ENCODE measurements at places on chromosomes 16 and 17. TPM values are rescaled to one million over a fixed set of nuclear protein-coding genes. Genes with fewer than 3 reads are reported as not detected.

Gene ZACN
- total RNA-seq: 2.2 TPM

Gene SRCIN1
- total RNA-seq: 0.54 TPM

Gene CCL7
- not detected for total RNA-seq

Gene TERF2IP
- total RNA-seq: 115 TPM

Gene SLC4A1
- 0.78 TPM for total RNA-seq

Gene EVPLL
- total RNA-seq: not detected

Gene SBK1
- total RNA-seq: 4.6 TPM

Gene TPSB2
- total RNA-seq: 11.9 TPM

Gene KRTAP3-1
- total RNA-seq: not detected

Gene SPNS2
- total RNA-seq: 7.9 TPM

Gene TBC1D3K
- not detected for total RNA-seq

Gene PIK3R5
- total RNA-seq: 6.4 TPM

Gene RUNDC3A
- 0.89 TPM for total RNA-seq

Gene NPIPB2
- total RNA-seq: 5.9 TPM

Gene SGCA
- not detected for total RNA-seq

Gene BCO1
- not detected for total RNA-seq

Gene COL1A1
- total RNA-seq: 12.2 TPM

Gene KRT25
- not detected for total RNA-seq

Gene TBC1D3D
- not detected for total RNA-seq

Gene ADAMTS18
- total RNA-seq: not detected

Gene TNK1
- total RNA-seq: 14.0 TPM

Gene VWA3A
- total RNA-seq: not detected

Gene FZD2
- 1.8 TPM for total RNA-seq

Gene OR1A1
- not detected for total RNA-seq

Gene SRL
- 0.88 TPM for total RNA-seq
